ENCODE measurements at places on chromosomes 7 and 10. TPM values are rescaled to one million over a fixed set of nuclear protein-coding genes. Genes with fewer than 3 reads are reported as not detected.

The HYAL4 gene
- total RNA-seq, result 0.21 TPM

The KCP gene
- 0.49 TPM for total RNA-seq

The CLIP2 gene
- total RNA-seq, result 12.3 TPM

The TNS3 gene
- 17.8 TPM for total RNA-seq

The GNAT3 gene
- total RNA-seq, result not detected

The CYP2W1 gene
- total RNA-seq, result 13.1 TPM

The RTKN2 gene
- total RNA-seq, result 0.74 TPM

The HOXA6 gene
- not detected for total RNA-seq

The CALHM3 gene
- not detected for total RNA-seq

The GTPBP10 gene
- total RNA-seq, result 12.0 TPM

The RBAK gene
- total RNA-seq, result 6.6 TPM

The LIPK gene
- total RNA-seq, result 1.4 TPM

The EIF3A gene
- total RNA-seq, result 78.3 TPM

The CSTF2T gene
- 8.0 TPM for total RNA-seq

The FRMPD2 gene
- not detected for total RNA-seq

The SLC29A4 gene
- 1.3 TPM for total RNA-seq

The TAC1 gene
- not detected for total RNA-seq

The RPEL1 gene
- total RNA-seq, result not detected

The MUC12 gene
- not detected for total RNA-seq

The HOXA3 gene
- total RNA-seq, result not detected

The NUTM2A gene
- 2.4 TPM for total RNA-seq

The SP4 gene
- 2.7 TPM for total RNA-seq

The BUD31 gene
- 97.0 TPM for total RNA-seq

The STEAP1 gene
- total RNA-seq, result 20.3 TPM

The RGR gene
- total RNA-seq, result not detected

The FGL2 gene
- not detected for total RNA-seq

The EIF4H gene
- total RNA-seq, result 331 TPM

The ASZ1 gene
- total RNA-seq, result not detected

The SFRP5 gene
- total RNA-seq, result not detected

The SSC4D gene
- total RNA-seq, result 4.3 TPM

The PILRA gene
- total RNA-seq, result not detected

The ZCCHC24 gene
- total RNA-seq, result 2.5 TPM

The NKX1-2 gene
- total RNA-seq, result 3.3 TPM

The TMEM270 gene
- total RNA-seq, result not detected

The RBP3 gene
- not detected for total RNA-seq

The GSTO2 gene
- 37.8 TPM for total RNA-seq

The CDC14C gene
- total RNA-seq, result not detected

The NOC3L gene
- 18.5 TPM for total RNA-seq

The AKAP9 gene
- total RNA-seq, result 15.3 TPM

The SPDYE8 gene
- total RNA-seq, result not detected

The EZH2 gene
- 10.3 TPM for total RNA-seq

The LRIT2 gene
- not detected for total RNA-seq

The TAF5 gene
- 5.6 TPM for total RNA-seq

The MMRN2 gene
- total RNA-seq, result 4.8 TPM

The NCF1 gene
- 2.7 TPM for total RNA-seq

The ZSWIM8 gene
- total RNA-seq, result 41.6 TPM

The GPNMB gene
- total RNA-seq, result 0.98 TPM

The JCAD gene
- 0.35 TPM for total RNA-seq

The BAIAP2L1 gene
- 29.0 TPM for total RNA-seq

The CFAP58 gene
- total RNA-seq, result 0.28 TPM

The PIK3AP1 gene
- total RNA-seq, result 0.14 TPM

The IDI2 gene
- total RNA-seq, result not detected

The UTF1 gene
- not detected for total RNA-seq

The OR2A1 gene
- not detected for total RNA-seq

The IGFBP1 gene
- total RNA-seq, result not detected

Data from airway epithelial cell (primary cell).